ENCODE measurements at places on chromosomes 3 and 15.
A peak's percentile ranks its signal among the peaks of the same experiment; 100 is the strongest.

DNA sequence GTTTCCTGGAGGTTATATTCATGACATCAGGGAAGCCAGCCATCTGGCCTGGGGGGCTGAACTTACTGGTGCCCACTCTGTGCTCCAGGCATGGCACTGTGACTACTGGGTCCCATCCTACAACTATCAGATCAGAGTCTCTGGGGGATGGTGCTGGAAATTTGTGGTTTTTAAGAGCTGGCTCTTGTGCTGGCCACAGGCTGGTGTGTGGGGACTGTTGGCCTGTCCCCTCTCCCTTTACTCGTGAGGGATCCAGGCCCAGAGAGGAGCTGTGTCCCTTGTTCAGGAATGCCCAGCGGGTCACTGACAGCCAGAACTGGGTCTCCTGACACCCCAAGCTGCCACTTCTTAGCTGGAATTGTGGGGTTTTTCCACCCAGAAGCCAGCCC is 44.5 kb upstream of the SEC22A start:
- DNase-seq, result no peak

- DNase-seq, result no peak
These were observed 19.8 kb downstream of the TYRO3 start for GRCh38 chr15:41578736-41579383.

DNA sequence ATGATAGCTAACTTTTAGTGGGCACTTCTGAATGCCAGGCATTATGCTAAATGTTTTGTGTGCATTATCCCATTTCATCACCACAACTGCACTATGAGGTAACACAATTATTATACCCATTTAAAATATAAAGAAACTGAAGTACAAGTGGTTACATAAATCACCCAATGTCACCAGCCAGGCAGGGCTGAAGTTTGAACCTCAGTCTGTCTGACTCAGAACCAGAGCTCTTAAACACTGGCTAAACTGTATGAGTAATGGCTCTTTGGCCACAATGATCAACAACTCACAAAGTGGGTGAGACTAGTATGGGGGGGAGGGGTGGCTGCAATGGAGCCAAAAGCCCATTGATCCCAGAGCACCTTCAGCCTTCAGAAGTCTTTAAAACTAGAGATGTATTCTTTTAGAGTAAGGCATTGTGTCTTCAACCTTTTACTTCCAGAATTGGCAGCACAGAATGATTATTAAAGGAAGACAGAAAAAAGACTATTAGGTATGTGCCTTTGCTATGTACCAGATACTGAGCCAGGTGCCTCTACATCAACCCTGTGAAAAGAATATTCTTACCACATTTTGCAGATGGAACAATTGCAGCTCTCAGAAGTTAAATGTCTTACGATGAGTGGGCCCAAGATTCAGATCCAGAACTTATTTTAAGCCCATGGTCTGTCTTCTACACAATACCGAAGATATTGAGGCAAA is 166.9 kb downstream of the UACA start:
- DNase-seq, result no peak

- DNase-seq, result no peak
These were observed 14.1 kb upstream of the STAB1 start for GRCh38 chr3:52480768-52481715.

GRCh38 chr15:39746714-39747276 is 35.8 kb downstream of the FSIP1 start:
- no peak for DNase-seq

DNA sequence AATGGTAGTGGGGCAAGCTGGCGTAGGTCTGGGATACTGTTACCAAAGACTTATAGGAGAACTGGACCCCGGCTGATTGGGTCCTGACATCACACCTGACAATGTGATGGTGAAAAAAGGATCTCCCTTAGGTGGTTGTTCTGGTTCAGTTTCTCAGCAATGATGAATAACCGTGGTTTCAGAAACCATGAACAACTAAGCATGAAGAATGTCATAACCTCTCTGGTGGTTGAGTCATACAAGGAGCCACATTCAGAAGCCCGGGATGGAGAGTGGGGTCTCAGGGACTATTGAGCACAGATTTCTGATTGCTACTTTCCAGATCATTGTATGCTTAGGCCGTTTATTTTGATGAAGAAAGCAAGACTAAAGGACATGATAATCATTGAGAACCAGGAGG is 17.4 kb downstream of the GPR160 start:
- DNase-seq, result no peak

DNA sequence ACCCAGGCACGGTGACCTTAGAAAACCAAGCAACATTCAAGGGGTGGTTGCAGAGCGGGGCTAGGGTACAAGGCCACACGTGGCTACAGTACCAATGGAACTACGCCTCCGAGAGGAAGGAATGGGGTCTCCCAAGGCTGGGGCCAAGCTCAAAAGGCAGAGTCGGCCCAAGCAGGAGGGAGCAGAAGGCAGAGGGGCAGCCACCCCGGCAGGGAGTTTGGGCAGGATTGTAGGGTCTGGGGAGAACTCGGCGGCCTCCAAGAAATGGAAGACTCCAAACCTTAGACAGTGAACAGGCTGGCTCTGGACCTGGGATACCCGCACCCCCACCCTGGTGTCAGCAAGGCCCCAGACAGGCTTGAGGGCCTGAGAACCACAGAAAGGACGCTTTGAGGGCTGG is 28.7 kb downstream of the ATRIP start:
- no peak for DNase-seq

GRCh38 chr3:45682311-45682710 is 6.9 kb upstream of the SACM1L start:
- DNase-seq, result no peak

- no peak for DNase-seq
These were observed 221.7 kb upstream of the TLE3 start for GRCh38 chr15:70319466-70319865.

DNA sequence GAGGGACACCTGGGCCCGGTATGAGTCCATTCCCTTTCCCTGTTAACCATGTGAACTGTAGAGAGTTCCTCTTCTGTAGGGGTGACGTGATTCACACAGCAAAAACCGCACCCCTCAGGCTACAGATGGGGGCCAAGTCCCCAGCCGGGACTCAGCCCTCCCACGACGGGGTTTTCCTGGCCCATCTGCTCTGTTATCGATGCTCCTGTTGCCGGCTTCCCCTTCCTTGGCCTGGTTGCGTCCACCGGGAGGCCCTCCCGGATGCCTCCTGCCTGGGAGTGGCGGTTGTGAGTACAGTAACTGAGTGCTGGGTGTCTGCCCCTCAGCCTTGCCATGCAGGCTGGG is 817 bp upstream of the PLXNA1 start:
- no peak for DNase-seq

- no peak for DNase-seq
These were observed 13.4 kb upstream of the TMEM40 start for GRCh38 chr3:12772462-12772861.

DNA sequence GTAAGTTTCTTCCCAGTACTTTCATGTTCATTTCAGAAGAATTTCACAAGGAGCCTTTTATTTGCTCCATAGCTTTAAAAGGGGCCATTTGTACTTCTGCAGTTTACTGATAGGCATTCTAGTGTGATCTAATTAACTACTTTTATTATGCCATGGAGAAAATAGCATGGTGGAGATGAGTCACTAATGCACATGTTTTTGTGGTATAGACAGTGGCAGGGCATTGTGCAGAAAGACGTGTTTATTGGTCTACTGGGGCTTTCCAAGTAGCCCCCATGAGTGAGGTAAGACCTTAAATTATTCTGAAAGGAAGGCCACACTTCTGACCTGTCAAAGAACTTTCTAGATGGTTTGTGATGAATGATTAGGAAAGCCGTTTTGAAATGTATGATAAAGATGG is 810.0 kb upstream of the NR2F2 start:
- DNase-seq, result no peak

GRCh38 chr3:182644013-182644412 is 149.3 kb upstream of the ATP11B start:
- DNase-seq, result no peak

GRCh38 chr3:48514431-48515227 is 10.7 kb upstream of the SHISA5 start:
- no peak for DNase-seq

- no peak for DNase-seq
These were observed 26.2 kb upstream of the TFG start for GRCh38 chr3:100682854-100683760.

DNA sequence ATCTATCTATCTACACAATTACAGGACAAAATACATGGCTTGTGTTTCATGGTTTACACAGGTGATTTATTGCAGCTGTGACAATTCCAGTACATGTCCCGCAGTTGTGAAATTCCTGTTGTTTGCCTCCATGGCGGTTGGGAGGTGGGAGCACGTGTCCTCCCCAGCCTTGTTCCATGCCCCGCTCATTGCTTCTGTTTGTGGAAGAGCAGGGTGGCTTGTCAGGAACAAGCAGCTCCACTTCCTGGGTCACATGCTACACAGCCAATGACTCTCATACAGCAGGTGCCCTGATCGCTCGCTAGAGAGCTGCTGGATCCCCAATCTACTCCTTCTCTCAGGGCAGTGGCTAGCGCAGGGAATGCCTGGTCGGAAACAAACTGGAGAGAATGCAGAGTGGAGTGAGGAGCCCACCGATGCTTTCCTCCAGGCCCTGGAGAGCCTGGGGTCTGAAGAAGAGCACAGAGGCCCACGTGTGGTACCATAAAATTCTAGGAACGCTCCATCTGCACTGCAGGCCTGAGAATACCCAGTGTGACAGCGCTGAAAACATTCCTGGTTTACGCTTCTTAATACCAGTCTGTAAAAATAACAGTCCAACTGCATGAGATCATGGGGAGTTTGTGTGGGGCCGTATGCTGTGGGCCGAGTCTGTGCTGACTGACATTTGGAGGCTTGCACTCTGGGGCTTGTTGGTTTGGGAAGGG is 270.6 kb upstream of the RGMA start:
- DNase-seq, result no peak

DNA sequence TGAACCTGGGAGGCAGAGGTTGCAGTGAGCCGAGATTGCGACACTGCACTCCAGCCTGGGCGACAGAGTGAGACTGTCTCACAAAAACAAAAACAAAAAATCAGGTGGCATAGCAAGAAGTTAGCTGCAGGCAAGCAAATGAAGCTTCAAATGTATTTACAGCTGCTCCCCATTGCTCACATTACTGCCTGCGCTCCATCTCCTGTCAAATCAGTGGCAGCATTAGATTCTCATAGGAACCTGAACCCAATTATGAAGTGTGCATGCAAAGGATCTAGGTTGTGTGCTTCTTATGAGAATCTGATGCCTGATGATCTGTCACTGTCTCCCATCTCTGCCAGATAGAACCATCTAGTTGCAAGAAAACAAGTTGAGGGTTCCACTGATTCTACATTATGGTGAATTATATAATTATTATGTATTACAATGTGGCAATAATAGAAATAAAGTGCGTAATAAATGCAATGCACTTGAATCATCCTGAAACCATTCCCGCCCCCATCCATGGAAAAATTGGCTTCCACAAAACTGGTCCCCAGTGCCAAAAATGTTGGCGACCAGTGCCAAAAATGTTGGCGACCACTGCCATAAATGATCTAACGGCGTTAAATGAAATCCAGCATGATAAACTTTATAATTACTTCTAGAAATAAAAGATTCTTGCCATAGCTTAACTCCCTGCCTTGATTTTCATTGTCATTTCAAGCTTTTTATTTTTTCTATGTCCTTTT is 616.7 kb upstream of the NAALADL2 start:
- no peak for DNase-seq

DNA sequence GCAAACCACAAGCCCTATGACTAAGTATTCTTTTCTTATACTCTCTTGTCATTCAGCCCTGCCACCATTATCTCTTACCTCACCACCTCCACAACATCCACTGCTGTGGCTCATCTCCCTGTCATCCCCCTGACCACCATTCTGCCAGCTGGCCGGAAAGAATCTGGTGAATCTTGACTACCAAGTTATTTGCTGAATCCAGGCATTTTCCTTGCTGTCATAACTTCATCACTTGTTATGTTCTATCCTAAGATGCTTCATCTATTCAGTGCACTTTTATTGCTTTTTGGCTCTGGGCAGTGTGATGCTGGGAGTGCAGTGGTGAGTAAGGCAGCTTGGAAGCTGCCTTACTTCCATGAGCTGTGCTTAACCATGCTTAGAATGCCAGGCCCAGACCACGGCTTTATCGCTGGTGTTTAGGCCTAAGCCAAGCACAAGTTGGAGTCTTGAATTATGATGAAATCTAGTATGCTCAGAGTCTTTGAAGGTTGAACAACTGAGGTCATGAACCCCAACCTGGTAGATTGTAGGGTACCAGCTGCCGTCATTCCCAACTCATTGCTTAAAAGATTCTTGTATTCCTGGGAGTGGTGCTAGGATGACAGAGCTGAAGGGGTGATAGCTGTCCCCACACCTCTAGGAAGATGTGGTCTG is 27.0 kb upstream of the APH1B start:
- no peak for DNase-seq

DNA sequence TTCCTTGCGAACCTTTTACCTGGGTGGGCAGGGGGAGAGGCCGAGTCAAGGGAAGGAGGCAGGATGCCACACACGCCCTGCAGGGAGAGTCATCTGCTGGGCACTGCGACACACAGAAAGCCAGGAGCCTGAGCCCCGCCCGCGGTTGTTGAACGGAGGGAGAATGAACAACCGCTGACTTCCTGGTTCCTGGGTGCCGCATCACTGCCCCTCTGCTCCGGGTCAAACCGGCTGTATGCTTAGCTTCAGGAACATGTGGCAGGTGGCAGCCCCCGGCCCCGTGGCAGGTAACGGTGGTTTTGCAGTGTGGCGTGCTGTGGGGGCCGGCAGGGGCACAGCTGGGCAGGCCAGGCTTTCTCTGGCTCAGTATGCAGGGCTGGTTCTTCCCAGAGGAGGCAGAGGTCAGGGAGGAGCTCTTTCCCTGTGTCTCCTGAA is 33.4 kb downstream of the APBA2 start:
- no peak for DNase-seq

GRCh38 chr15:81265256-81265943 is 58.5 kb downstream of the STARD5 start:
- DNase-seq, result no peak

DNA sequence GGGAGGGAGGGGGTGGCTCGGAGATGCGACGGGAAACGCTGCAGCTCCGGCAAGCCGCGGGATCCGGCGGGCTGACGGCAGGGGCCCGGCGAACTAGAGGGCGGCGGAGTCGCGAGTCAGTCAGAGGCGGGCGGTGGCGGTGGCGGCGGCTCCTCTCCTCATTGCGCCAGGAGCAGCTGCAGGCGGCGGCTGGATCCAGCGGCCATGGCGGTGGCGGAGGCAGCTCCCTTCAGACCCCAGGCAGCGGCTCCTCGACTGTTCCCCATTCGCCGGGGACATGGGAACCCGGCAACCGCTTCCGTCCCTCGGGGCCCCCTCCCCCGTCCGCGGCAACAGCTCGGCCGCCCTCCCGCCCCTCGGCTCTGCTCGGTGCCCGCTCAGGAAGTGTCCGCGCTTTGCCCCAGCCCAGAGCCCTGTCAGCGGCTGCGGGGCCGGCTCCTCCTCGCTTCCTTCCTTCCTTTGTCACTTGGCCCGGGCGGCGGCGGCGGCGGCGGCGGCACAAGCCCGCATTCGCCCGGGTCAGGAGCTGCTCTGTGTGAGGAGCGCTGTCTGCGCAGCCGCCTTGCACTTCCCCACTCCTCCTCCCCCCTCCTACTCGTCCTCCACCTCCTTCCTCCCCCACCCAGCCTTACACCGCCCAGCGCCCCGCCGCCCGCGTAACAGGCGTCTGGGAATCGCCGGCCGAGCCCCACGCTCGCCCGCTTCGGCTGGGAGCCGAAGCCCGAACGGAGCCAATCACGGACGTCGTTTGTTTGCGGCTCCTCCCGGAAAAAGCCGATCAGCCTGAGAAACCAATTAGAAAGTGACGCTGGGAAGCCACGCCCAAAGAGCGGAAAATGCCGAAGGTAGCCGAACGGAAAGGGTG is at the start of gene GSK3B:
TSS of gene GSK3B (minus strand) at position 537 of the 865 bp plus-strand sequence. CDS start 1,013 bp downstream, outside the sequence.
- DNase-seq, result peak; percentile 99
